ENCODE measurements at places on chromosomes 4 and X.

DNA sequence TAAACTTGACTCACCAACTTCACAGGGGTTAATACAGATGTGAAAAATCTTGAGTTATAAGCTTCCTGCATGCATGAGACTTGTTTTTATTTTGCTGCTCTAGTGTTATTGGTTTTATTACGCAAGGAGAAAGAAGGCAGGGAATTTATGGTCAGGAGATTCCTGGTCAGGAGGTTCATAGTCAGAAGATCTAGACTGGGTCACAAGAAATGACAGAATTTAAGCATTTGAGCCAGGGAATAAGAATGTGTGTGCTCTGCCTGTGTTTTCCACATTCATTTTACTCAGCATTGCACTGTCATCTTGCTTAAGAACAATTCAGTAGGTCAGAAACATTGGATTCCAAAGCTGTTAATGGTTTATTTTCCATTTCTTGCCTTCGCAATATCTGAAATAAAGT lies 2522.1 kb downstream of the ARAP2 start:
- no peak for DNase-seq

DNA sequence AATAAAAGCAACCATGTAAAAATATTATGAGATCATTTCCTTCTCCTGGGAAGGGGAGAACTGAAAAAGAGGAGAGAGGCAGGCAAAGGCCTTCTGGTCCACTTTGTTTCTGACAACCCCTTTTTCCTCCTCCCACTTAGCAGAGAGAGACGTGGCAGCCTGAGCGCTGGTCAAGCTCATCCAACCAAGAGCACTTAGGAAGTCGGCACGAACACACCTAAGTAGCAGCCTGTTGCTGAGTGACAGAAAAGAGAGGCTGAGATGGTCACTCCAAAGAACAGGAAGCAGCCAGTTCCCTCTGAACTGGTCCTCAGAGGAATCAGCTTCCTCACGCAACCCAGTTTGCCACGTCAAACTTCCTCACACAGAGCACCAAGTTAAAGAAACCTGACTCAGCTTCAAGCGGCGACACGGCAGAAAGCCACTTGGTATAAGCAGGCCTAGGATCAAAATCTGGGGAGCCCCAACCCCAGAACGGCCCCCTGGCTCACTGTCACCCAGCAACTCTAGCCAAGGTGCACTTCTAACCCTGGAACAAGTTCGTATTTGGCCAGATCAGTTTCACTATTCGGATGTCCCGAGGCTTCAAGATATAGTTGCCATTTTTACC lies 861 bp downstream of the SEC24D start:
- DNase-seq = peak; percentile 60

DNA sequence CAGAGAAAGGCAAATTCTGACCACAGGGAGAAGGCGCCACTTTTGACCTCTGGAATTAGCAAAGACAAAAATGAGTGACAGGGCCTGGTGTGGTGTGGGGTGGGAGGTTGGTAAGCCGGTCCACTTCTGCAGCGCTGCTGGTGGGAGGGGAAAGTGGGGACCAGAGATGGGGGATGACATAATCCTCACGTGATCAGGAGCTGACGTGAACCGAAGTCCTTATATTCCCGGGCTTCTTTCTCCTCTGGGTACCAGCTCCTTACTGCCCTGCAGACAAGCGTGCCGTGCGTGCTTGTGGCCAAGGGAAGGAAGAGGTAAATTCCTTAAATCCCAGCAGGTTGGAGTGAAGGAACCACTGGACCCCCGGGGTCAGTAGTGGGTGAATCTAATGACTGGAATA lies at the start of gene TCEAL7:
TSS of gene TCEAL7 (plus strand) at position 249 of the 400 bp plus-strand sequence. CDS start 1,165 bp downstream, outside the sequence.
- no peak for DNase-seq

DNA sequence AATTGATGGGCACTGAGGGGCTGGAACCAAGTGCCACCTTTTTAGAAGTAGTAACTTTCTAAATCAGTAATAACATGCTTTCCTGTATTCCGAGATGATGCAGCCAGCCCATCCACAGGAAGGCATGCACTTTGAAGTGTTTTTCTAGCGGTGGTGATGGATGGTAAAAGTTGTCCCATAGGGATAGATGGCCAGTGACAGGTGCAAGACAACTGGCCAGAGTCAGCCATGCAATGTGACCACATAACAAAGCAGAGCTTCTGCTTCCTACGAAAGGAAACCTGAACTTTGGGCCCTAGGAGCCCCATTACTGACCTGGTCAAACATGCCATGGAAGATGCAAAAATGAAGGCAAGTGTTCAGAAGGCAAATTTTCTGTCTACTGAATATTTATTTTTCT lies 72.3 kb downstream of the NR3C2 start:
- no peak for DNase-seq

- DNase-seq = no peak
These were observed 11.6 kb downstream of the SASH3 start for GRCh38 chrX:129791336-129791735.

DNA sequence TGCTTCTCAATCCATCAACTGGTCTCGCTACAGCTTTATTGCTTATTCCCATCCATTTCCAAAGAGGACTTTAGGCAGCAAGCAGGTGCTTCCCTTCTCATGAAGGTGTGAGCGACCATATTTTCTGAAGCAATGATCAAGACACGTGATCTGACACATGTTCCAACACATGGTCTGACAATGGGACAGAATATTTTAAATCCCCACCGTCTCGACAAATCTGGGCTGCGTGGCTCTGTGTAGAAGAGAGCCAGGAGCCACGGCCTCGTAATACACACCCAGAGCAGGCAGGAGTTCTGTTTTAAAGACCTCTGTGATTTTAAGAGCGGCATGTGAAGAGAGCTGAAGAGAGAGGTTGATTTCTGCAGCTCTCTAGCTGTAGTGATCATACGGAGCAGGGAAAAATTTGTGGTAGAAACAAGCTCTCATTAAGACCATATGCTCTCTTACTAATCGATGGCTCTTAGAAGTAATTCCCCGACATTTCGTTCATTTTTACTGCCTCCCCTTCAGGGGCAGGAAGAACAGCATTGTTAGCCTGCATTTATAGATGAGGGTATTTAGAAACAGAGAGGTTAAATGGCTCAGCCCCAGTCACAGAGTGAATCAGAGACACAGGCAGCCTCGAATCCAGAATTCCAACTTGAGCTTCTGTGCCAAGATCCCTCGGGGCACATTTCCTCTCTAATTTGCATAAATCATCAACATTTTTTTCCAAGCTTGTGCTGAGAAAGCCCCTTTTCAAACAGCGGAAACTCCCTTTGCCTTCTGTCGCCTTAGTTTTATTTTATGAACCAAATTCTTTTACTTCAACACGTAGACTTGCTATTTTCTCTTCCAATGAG lies 91.0 kb upstream of the BCOR start:
- DNase-seq = no peak

GRCh38 chr4:155383541-155383940 lies 6.8 kb upstream of the MAP9 start:
- DNase-seq = no peak

- no peak for DNase-seq
These were observed 5.2 kb downstream of the RPS3A start for GRCh38 chr4:151104621-151105020.

GRCh38 chr4:183455431-183456195 lies 11.2 kb downstream of the CDKN2AIP start:
- DNase-seq = no peak

- no peak for DNase-seq
These were observed 97.7 kb downstream of the NFKB1 start for GRCh38 chr4:102598762-102599374.

DNA sequence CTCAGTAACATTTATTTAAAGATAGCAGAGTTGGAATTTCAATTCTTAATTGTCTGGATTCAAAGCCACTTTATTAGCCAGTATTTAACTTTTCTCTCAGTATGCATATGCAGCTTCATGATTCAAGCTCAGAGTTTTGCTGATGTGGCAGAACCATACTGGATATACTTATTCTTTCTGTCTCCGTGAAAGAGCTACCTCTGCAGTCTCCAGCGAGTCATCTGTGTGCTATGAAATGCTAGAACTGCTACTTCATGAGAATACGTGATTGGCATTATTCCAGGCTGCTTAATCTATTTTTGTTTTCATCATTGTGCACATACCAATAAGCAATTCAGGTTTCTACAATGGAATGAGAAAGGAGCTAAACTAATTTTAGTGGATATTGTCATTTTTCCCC lies 743.7 kb downstream of the C4orf33 start:
- DNase-seq = no peak
